ENCODE measurements at places on chromosomes 5 and 9.
A peak's percentile ranks its signal among the peaks of the same experiment; 100 is the strongest.

DNA sequence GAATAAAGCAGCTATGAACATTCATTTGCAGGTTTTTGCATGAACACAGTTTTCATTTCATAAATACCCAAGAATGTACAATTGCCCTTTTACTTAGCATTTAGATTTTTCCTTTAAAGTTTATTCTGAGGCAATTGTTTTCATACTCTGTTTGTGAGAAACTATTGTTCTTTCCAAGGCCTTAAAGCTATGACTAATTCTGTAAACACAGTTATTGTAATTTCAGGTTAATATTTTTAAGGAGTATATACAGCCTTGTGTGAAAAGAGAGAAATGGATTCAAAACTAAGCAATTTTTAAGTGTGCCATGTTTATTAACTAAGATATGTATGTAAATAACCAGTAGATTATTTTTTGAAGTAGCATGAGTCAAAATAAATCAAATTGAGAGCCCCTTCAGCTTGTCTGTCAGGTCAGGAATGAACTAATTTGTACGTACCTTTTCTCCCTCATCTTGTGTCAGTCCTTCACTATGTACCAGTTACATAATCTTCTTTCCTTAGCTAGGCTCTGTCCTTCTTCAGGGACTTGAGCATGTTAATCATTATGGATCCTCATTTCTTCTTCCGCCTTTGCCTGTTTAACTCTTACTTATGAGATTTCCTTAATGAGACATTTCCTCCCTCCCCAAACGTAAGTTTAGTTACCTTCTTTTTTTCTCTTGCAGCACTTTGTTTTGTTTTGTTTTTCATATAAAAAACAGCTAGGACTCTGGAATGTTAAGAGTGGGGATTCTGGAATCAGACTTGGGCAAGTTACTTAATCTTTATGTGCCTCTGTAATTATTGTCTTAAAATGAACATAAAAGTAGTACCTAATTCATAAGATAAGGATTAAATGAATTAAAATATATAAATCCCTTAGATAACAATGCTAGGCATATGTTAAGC lies 63.6 kb downstream of the NIPBL start:
- no peak for DNase-seq

- no peak for DNase-seq
Observed at GRCh38 chr9:137606005-137606621, 627 bp downstream of the ARRDC1 start.

- no peak for DNase-seq
Observed at GRCh38 chr5:141529873-141530272, 41.0 kb downstream of the PCDHGC5 start.

DNA sequence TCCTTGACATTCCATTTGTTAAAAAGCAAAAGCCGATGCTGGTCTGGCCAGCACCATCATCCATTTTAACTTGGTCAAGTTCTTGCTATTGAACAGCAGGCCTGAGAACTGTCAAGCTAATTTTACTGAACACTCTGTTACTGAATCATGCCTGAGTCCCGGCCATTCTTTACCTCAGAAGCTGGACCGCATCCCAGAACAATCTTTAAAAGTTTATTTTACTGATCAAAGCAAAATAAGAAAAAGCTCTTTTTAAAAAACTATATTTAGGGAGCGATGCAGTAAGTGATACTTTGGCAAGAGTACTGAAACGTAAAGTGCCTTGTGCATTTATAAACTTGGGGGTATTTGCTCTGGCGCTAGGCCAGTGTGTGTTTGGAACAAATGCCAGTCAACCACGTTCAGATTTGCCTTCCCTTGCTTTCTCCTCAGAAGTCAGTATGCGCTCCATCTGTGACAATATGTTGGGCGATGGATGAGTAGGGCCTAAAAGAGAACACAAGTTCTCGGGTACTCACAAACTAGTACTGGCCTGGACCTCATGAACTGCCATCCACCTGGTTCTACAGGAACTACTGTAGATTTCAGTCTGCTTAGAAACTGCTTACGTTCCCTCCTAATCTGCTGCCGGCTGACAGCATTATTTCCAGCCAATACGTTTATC lies 161.9 kb downstream of the MAPKAP1 start:
- DNase-seq, result no peak

GRCh38 chr9:28135549-28135948 lies 562.3 kb upstream of the C9orf72 start:
- DNase-seq, result no peak

GRCh38 chr5:90747175-90747574 lies 188.6 kb downstream of the ADGRV1 start:
- no peak for DNase-seq

- DNase-seq, result no peak
Observed at GRCh38 chr5:129345213-129345924, 114.7 kb upstream of the ADAMTS19 start.

GRCh38 chr9:82206946-82207345 lies 218.4 kb downstream of the SPATA31D1 start:
- no peak for DNase-seq

GRCh38 chr5:113237893-113238292 lies 196.9 kb downstream of the TSSK1B start:
- DNase-seq, result no peak

DNA sequence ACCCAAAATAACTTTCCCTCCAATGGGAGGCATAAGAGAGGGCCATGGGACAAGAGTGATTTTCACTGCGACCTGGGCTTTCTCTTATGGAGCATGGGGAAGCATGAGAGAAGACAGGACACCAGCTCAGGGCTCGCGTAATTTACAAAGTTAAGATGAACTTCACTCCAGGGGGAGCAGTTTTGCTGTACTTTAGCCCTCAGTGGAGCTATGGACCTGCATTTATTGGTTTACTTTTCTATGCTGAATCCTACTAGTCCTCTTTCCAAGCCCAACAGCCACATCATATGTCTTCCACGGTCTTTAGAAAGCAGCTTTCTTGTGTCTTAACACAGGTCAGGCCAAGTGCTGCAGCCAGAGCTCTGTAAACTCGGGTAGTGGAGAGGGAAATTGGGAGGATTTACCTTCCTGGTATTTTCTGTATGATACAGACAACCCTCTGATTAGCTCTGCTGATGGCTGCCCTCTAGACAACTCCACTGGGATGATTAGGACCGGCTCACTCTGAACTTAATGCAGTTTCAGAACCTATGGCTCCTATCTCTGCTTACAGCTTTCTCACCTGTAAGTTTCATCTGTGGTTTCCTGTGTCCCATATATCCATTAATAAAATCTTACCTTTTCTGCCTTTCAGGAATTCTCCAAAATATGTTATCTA lies 581.0 kb upstream of the RORB start:
- DNase-seq, result no peak

DNA sequence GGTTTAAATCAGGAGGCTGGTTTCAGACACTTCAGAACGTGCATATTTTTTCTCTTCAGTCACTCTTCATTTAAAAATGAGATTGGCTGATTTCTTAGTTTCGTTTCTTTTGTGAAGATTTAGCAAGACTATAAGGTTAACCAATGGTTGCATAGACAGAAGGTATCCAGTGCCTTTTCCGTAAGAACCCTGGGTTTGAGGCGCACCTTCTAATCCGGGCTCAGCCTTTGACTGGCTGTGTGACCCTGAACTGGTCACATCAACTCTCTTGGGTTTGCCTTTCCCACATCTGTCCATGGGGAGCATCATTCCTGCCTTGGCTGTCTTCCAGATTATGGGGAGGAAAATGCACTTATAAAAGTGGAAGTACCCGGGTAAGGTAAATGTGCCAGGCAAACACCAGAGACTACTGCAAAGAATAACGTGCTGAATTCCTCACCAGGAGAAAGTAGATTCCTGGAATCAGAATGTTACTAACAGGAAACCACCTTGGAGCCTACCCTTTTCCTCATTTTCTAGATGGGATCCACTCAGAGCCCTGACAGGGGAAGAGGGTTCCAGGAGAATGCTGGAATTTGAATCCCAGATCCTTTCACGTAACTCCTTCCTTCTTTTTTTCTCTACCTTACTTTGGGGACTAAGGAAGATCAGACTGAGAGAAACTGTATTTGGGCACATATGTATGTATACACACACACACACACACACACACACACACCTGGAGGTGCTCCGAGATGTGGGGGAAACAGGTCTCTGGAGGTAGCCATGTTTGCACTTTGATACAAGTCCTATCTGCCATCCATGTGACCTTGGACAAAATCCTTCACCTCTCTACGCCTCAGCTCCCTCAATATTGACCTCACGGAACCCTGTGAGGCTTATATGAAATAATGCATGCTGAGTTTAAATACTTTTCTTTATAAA lies 6.8 kb downstream of the HAND1 start:
- no peak for DNase-seq

- no peak for DNase-seq
Observed at GRCh38 chr9:119278171-119278570, 91.1 kb downstream of the BRINP1 start.

DNA sequence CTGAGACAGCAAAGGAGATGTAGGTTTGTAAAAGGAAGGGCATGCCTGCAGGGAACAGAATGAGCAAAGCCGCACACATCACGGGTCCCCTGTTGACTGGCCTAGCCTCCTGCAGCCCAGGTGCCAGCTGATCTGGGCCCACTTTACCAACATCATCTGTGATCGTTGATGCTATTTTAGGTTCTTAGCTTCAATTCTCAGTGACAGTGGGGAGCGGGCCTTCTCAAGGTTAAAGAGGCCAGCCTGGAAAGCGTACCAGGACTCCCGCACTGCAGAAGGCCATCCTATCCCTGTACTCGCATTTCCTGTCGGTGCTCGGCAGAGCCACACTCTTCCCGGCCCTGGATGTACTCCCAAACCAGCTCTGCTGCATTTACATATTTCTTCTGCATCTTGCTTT lies 213.5 kb upstream of the IRX1 start:
- DNase-seq, result no peak

- no peak for DNase-seq
Observed at GRCh38 chr5:85452322-85453025, 1067.8 kb upstream of the EDIL3 start.

- DNase-seq, result no peak
Observed at GRCh38 chr5:21152611-21153010, 1164.6 kb upstream of the CDH18 start.

DNA sequence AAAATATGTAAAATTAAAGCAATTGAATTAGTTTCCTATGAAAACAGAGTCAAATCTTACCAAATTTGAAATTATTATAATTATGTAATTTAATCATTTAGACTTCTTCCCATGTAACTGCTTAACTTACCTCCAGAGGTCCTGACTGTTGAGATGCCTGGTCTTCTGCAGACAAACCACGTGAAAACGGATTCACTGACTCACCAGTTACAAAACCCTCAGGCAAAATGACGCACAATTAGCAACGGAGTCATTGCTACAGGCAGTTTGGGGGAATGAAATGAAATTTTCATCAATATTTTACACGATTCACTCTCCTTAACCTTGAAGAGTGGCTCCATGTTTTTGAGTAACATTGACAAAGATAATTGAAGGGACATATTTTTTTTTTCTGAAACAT lies 460.8 kb downstream of the MTRR start:
- DNase-seq, result no peak

DNA sequence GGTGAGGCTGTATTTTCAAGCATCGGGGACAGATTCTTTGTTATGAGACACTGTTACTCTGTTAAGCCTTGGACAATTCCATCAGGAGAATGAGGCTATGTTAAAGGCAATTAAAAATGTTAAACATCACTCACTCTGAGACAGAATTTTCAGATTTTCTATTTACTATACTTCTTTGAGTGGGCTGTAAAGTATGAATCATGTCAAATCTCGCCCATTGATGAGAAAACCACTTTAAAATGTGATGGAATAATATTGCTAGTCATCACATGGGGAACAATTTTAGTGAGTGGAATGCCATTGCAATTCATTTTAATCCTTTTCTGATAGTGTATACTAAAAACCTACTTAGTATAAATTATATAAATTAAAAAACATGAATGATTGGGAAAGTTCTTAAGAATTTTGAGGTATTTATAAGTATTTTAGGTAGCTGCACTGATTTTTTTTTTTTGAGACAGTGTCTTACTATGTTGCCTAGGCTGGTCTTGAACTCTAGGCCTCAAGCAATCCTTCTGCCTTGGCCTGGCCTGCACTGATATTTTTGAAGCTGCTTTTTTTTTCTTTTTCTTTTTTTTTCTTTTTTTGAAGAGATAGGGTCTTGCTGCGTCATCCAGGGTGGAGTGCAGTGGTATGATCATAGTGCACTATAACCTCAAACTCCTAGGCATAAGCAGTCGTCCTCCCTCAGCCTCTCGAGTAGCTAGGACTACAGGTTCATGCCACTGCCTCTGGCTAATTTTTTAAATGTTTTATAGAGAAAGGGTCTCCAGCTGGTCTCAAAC lies 73.2 kb downstream of the KIAA1958 start:
- DNase-seq, result no peak

DNA sequence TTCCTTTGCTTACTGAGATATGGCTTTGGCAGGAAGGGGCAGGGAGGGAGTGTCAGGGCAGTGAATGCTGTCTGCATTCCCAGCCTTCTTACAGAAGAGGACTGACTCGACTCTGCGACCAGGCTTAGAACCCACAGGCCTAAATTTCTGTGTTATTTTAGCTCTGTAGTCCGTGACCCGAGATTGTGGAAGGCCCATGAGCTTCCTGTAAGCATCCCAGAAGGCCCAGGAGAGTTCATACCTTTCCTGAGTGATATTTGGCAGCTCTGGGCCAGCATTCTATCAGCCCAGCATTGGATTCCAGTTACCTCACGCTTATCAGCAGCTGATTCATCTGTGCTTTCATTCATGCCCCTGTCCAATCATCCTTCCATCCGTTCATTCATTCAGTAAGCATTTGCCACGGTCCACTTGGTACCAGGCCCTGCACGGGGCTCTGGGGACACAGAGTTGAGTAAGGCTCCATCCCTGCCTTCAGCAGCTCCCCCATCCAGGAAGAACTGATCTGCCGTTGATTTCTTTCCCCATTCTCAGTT lies 28.2 kb upstream of the RPL26L1 start:
- no peak for DNase-seq

GRCh38 chr9:88221105-88221504 lies 82.8 kb upstream of the SPATA31C2 start:
- no peak for DNase-seq

GRCh38 chr9:33506626-33507370 lies 17.3 kb upstream of the ANKRD18B start:
- no peak for DNase-seq

GRCh38 chr9:33113799-33114547 lies 37.5 kb upstream of the SMU1 start:
- peak; percentile 11 for DNase-seq

- DNase-seq, result no peak
Observed at GRCh38 chr5:96743065-96743768, 64.5 kb downstream of the ERAP1 start.

DNA sequence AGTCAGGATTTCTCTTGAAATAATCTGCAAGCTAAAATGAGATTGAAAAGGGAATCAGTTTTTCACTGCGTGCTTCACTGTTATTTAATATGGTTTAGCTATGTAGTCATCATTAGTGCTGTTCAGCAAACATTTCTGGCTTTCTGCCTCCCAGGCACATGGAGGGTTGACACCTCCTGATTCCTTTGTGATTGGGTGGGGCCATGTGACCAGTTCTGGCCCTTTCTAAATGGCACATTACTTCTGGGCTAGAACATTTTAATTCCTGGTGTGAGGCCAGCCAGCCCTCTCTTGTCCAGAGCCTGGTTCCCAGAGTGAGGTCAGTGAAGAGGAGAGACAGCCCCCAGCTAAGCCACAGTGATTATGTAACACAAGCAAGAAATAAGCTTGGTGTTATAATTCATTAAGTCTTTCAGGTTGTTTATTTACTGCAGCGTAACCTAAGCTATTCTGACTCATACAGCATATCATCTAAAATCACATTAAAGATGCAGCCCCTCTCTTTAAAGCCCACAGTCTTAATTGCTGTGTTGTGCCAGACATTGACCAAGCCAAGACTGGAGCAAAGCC lies 17.4 kb upstream of the ARSI start:
- DNase-seq, result no peak

- no peak for DNase-seq
Observed at GRCh38 chr5:35476036-35476435, 141.6 kb upstream of the SPEF2 start.

Measured in activated T-cell treated with anti-CD3 and anti-CD28 coated beads, Interleukin-2, amount 50 U/mL, for 24 hours (primary cell).